ENCODE measurements at places on chromosomes 1 and 21.

DNA sequence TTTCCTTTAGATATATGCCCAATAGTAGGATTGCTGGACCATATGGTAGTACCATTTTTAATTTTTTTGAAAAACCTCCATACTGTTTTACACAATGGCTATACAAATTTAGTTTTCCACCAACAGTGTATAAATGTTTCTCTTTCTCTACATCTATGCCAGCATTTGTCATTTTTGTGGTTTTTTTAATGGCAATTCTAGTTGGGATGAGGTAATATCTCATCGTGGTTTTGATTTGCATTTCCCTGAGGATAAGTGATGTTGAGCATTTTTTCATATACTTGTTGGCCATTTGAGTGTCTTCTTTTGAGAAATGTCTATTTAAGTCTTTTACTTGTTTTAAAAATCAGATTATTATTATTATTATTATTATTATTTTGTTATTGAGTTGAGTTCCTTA is 35.5 kb downstream of the PLA2G4A start:
- DNase-seq, result no peak

DNA sequence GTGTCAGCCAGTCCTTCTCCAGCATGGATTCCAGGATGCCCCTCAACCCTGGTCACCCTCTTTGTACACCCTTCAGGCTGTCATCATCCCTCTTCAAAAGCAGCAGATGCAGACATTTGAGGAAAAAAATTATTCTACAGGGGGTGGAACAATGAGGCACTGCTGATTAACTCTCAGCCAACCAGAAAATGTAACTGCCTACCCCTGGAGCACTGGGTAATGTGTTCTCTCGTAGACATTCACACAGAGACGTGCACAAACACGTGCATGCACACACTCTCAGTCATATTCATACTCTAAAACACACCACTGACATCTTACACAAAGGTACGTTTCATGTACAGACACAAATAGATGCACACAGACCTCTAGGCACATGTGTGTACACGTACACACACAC is 175.4 kb downstream of the TRABD2B start:
- DNase-seq, result no peak

- no peak for DNase-seq
Observed at GRCh38 chr1:160548960-160549664, 26.1 kb upstream of the SLAMF6 start.

DNA sequence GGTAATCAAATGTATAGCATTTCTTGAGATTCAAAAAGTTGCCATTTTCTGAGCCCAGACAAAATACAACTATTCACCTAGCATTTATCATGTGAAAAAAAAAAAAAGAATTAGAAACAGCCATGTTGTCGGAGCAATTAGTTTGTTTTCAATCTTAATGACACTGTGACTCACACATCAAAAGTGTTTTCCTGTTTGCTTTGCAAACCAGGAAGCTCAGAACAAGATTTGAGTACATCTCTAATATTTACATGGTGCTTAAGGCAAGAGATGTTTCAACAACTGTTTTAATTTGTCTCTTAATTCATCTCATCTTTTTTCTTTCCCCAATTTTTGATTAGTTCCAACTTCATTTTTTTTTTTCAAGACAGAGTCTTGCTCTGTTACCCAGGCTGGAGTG is 62.5 kb upstream of the CAPZB start:
- DNase-seq, result no peak

- DNase-seq, result no peak
Observed at GRCh38 chr1:182795563-182796228, 6.1 kb downstream of the NPL start.

DNA sequence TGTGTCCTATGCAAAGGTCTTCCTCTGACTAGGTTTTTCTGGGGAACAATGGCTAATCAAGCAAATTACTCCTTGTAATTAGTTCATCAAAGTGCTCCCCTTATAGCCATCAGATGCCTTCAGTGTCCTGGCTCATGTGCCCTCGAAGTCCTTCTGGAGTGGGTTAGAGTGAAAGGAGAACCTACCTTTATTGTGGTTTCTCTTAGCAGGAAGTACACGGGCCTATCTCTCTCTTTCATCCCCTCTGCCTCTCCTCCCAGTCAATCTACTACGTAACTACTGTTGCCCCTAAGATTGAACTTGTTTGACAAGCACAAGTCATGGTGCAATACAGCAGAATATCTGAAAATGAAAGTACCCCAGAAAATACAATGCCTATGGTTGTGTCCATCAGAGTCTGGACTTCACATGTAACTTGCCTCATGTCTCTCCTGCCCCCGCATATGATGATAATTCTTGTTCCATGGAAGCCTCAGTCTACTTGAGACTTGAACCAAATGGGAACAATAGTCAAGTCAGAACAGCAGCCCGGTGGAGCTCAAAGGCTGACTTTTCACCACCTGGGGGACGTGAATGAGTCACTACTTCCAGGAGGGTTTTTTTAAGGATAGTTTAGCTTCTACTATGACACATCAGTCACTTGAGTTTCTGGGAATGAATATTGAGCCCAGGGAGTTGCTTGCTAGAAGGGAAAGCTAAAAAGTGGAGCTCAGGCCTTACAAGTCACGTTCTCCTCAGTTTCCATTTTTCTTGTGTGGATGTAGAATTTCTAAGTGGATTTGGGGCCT is 243.6 kb downstream of the TNR start:
- DNase-seq, result no peak

GRCh38 chr1:240116831-240117769 is 25.4 kb downstream of the FMN2 start:
- no peak for DNase-seq

DNA sequence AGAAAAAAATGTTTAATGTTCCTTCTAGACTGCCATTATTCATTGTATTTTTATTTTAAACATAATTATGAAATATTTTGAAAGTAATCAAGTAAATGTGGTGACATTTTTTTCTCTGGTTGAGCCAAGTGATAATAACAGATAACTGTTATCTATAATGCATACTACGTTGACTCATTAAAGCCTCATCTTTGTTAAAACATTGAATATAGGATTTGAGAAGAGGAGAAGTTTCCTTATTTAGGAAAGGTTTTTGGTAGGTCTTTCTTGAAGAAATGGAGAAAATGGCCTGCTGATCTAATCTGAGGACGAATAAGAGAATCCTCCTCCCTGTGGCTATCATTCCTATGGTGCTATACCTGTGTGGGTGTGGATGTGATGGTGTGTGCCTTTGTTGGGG is 89.0 kb downstream of the NFIA start:
- DNase-seq, result no peak

DNA sequence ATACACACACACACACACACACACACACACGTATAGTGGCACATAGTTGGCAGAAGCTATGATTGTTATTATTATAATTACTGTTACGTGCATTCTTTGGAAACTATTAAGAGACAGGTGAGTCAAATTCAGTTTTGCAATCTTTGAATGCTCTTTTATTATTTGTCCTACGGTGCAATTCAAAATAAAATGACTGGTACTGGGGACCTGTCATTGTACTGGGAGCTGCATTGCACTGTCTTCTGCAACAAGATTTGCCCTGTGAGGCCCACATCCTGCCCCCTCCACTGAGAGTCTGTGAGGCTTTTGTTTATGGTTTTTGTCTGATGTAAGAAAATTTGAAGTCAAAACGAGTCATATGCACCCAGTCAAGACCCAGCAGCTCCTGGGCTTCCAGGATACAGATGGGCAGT is 1.9 kb downstream of the LY9 start:
- DNase-seq, result no peak

DNA sequence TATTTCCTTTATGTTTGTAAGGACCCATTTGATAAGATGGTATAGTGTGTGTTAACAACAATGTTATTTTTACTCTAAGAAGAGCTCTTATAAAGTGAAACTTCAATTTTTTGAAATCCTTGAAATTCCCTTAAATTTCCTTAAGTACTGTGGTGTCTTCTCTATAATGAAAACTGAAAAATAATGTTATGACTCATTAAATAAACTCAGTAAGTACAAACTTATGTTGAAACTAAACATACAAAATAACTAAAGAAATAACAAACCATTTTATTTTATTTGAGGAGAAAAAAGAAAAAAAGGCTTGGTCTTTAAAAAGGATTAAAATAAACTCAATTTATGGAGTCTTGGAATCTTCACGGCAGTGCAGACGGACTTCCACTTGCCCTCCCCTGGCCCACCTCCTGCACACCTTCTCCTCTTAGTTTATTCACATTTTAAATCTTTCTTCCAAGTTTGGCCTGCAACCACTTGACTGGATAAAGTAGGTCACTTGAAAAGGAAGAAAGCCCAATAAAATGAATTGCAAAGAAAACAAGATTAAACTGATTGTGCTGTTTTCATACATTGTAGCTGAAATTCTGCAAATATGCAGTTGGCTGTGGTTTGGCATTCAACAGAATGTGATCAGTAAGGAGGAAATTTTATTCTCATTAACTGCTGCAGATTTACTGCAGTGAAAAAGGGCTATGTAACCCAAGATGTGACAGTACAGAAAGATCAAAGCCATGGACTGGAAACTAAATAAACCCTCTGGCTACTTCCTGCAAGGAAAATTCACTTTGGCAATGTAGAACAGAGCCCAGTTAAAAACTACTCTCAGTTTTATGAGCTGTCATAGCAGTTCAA is 48.5 kb upstream of the SCYL3 start:
- no peak for DNase-seq

DNA sequence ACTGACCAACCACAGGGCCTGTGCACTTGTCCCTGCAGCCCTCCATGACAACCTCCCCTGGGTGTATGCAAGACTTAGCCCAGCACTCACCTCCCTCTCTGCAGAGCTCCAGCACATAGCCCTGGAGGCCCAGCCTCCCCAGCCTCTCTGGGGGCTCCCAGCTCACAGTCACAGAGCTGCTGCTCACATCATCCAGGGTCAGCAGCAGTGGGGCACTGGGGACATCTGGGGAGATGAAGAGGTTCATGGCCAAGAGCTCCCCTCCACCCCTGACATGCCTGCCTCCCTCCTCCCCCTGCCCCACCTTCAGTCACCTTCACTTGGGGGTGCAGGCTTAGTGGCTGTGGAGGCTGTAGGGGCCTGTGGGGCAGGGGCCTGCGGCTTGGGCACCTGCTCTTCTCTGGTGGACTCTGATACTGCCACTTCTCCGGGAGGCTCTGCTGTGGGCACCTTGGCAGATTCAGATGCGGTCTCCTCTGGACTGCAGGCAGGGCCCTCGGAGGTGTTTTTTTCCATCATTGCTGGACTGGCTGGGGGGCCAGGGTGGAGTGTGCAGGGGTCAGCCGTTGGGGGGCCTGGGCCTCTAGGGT is at the start of gene MYBPH:
Gene MYBPH (minus strand): TSS at position 590 of the 590 bp plus-strand sequence. CDS start 71 bp downstream, at position 519.
- DNase-seq, result no peak

GRCh38 chr1:8814865-8815264 is 2.6 kb downstream of the RERE start:
- DNase-seq, result no peak

GRCh38 chr1:245353411-245353810 is 198.6 kb downstream of the KIF26B start:
- no peak for DNase-seq

- no peak for DNase-seq
Observed at GRCh38 chr1:43973981-43974442, 748 bp upstream of the ATP6V0B start.

- peak; percentile 58 for DNase-seq
Observed at GRCh38 chr1:93576746-93577145, 104.9 kb downstream of the BCAR3 start.

GRCh38 chr1:164999146-164999545 is 357.4 kb downstream of the LMX1A start:
- DNase-seq, result no peak

DNA sequence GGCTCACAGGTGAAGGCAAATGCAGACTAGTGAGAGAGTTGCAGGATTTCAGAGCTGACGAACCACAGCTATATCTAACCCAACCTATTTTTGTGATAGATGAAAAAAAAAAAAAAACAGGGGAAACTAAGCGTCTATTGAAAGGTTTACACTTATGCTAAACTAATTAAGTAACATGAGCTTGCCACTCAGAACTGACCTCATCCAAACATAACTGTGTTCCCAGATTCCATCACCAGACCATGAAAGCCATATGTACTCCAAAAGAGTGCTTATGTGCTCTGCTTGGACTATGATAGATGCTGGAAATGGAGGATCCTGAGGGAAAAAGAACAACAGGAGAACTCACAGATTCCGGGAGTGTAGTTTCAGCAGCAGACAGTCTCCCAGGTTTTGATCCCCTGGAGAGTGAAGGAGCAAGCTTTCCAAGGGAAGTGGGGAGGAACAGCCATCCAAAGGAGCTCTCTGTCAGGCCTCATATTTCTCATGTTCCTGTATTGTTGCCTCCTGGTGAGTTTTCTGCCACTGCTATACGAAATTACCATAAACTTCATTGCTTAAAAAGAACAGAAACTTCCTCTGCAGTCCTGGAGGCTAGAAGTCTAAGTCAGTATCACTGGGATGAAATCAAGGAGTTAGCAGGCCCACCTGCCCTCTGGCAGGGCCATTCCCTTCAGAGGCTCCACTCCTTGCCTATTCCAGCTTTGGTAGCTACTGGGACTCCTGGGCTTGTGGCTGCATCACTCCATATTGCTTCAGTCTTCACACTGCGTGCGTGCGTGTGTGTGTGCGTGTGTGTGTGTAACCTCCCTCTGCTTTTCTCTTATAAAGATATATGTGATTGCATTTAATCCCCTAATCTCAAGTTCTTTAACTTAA is 38.1 kb downstream of the NIBAN1 start:
- no peak for DNase-seq

GRCh38 chr1:93171549-93172034 is 8.6 kb downstream of the TMED5 start:
- DNase-seq, result no peak

DNA sequence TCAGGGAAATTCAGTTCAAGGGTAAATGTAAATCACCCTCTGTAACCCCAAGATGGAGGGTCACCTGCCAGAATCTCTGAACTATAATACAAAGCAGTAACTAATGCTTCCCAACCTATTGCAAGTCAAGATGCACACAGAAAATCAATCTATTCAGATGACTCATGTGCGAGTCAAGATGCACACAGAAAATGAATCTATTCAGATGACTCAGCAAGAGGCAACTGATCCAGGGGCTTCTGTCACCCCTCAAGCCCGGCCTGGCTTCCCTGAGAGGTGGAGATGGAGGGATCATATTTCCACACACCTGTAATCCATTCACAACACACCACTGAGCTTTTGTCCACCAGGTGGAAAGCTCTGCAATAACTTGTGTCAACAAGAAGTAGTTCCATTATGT is 17.4 kb upstream of the HIVEP3 start:
- no peak for DNase-seq

Measured in vagina (tissue), 2 donors.